ENCODE measurements at places on chromosomes 13 and 19. TPM values are rescaled to one million over a fixed set of nuclear protein-coding genes. Genes with fewer than 3 reads are reported as not detected.

The CCL25 gene
- not detected for total RNA-seq

The ZNF382 gene
- 25.0 TPM for total RNA-seq

The TPGS1 gene
- total RNA-seq, result 11.9 TPM

The OR10H1 gene
- total RNA-seq, result not detected

The METTL21C gene
- not detected for total RNA-seq

The APOC4 gene
- total RNA-seq, result not detected

DNA sequence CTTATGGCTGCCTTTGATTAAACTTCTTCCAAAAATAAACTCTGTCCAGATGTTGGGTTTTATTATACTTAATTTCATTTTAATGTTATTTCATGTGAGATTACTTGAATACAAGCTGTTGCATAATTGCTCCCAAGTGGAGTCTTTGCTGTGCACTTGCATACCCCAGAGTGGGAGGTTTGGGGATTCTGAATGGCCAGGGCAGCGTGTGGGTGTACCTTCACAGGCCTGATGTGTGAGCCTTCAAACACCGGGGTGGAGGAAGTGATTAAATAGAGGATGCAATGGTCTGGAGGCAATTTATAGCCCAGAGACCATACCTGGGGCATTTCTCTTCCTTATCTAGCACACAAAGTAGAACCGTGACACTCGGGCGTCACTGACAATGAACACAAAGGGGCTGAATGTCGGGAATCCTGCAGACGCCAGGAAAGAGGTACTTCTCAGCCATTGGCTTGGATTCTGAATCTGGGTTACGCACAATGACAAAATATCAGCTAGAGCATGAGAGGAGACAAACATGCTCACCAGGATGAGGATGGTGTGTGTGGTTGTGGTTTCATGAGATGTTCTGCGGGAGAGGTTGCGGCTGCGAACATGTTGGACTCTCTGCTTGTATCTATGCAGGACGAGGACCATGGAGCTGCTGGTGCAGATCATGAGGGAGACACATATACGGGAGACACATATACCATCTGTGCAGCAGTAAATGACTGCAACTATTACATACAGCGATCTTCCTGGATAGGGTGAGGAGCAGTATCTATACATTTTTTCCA is 7.1 kb upstream of the LILRA5 start:
- no peak overlapping the region for H3K27ac ChIP-seq
- H3K27me3 ChIP-seq, result peaks cover 38% of the 10 kb centered on the region
- peaks cover 5% of the 10 kb centered on the region for H3K4me1 ChIP-seq
- no peaks in the 10 kb centered on the region for H3K36me3 ChIP-seq
- no peak overlapping the region for H3K4me3 ChIP-seq
- DNase-seq, result no peak

- no peaks in the 10 kb centered on the region for H3K27me3 ChIP-seq
- no peak overlapping the region for H3K27ac ChIP-seq
- no peaks in the 10 kb centered on the region for H3K36me3 ChIP-seq
- H3K4me1 ChIP-seq, result no peaks in the 10 kb centered on the region
Measured at GRCh38 chr19:21694171-21694906, 73.0 kb downstream of the ZNF100 start.

- H3K36me3 ChIP-seq, result no peaks in the 10 kb centered on the region
- no peak overlapping the region for H3K4me3 ChIP-seq
- DNase-seq, result no peak
- H3K4me1 ChIP-seq, result no peaks in the 10 kb centered on the region
- peaks cover 6% of the 10 kb centered on the region for H3K27me3 ChIP-seq
Measured at GRCh38 chr19:789701-790060, 7.6 kb upstream of the PTBP1 start.

- no peak for DNase-seq
- no peaks in the 10 kb centered on the region for H3K27me3 ChIP-seq
- H3K4me3 ChIP-seq, result no peak overlapping the region
- H3K4me1 ChIP-seq, result peaks cover 11% of the 10 kb centered on the region
Measured at GRCh38 chr13:41383386-41383785, 72.3 kb downstream of the NAA16 start.

DNA sequence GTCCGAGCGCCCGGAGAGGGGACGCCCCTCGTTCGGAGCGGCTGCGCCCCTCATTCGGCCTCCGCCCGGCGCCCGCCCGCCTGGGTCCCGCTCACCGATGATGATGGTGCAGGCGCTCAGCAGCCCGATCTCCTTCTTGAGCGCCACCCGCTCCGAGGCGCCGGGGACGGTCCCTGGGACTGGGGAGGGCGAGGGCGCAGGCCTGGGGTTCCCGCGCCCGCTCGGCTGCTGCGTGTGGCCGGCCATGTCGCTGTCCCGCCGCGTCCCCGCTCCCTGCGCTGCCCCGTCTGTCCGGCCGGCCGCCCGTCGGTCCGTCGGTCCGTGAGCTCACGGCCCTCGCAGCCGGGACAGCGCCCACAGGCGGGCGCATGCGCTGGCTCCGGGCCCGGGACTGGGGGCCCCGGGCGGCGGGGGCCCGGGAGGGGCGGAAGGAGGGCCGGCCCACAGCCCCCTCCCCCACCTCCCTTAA is at the start of gene SLC7A10:
Gene SLC7A10 (minus strand): TSS at position 393 of the 469 bp plus-strand sequence. CDS start 147 bp downstream, at position 246.
- no peak within 1 kb of the TSS for H3K27ac ChIP-seq
- H3K36me3 ChIP-seq, result peaks cover 16% of the 10 kb centered on the region
- H3K4me3 ChIP-seq, result peak within 1 kb of the TSS; percentile 78
- no peak for DNase-seq

DNA sequence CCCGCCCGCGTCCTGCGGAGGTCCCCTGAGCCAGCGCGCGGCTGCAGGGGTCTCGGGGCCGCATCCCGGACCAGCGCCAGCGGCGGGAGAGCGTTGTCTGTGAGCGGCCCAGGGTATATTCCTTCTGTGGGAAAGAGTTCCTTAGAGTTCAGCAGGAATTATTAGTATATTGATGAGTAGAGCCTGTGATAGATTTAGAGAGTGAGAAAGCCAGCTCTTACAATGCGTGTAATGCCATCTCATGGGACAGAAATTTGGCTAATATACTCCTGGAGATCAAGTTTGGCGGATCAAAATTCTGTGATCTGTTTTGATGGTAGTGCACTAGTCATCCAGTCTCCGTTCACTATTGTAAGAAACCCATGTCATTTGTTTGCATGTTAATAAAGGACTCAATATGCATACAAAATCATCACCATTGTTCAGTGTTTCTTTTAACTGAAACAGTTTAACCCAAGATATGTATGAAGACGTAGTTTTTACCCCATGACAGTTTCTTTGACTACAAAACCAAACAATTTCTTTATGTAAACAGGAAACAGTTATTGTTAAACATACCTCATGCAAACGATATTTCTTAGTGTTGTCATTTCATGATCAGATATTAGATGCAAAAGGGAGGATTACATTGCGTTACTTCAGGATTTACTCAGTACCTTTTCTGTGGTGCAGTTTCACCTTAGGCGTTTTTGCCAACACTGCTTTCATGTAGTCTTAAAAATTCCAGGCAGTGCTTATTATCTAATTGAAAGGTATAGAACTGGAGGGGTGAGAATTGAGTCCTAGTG is 9.9 kb downstream of the TNFRSF19 start:
- peaks cover 66% of the 10 kb centered on the region for H3K27me3 ChIP-seq
- DNase-seq, result no peak
- no peak overlapping the region for H3K27ac ChIP-seq
- H3K36me3 ChIP-seq, result no peaks in the 10 kb centered on the region

GRCh38 chr13:72530471-72530870 is 197.0 kb downstream of the MZT1 start:
- DNase-seq, result no peak
- H3K27me3 ChIP-seq, result no peaks in the 10 kb centered on the region
- no peaks in the 10 kb centered on the region for H3K4me1 ChIP-seq
- H3K36me3 ChIP-seq, result no peaks in the 10 kb centered on the region
- H3K27ac ChIP-seq, result no peak overlapping the region

- H3K4me1 ChIP-seq, result peaks cover 8% of the 10 kb centered on the region
- H3K4me3 ChIP-seq, result no peak overlapping the region
- no peak overlapping the region for H3K27ac ChIP-seq
- peaks cover 13% of the 10 kb centered on the region for H3K27me3 ChIP-seq
- peak; percentile 5 for DNase-seq
Measured at GRCh38 chr13:26941345-26942174, 181.0 kb upstream of the GPR12 start.

Measured in activated T-cell treated with anti-CD3 and anti-CD28 coated beads, Interleukin-2, amount 50 U/mL, for 72 hours (primary cell).